ENCODE measurements at places on chromosomes 6 and 20. TPM values are rescaled to one million over a fixed set of nuclear protein-coding genes. Genes with fewer than 3 reads are reported as not detected.

SEMG1 gene
- not detected for total RNA-seq

GSTA1 gene
- total RNA-seq: not detected

ENPP1 gene
- 1.9 TPM for total RNA-seq

AGPAT4 gene
- total RNA-seq: 4.1 TPM

MOG gene
- total RNA-seq: not detected

TTLL9 gene
- total RNA-seq: not detected

OVOL2 gene
- total RNA-seq: not detected

SAMD5 gene
- total RNA-seq: 1.00 TPM

All from mammary microvascular endothelial cell (primary cell).